ENCODE measurements at places on chromosomes 16 and 17.

GRCh38 chr16:88691924-88692560 lies 5.7 kb upstream of the SNAI3 start:
- no peak overlapping the region for H3K27ac ChIP-seq
- no peaks in the 10 kb centered on the region for H3K27me3 ChIP-seq
- H3K36me3 ChIP-seq, result no peaks in the 10 kb centered on the region

DNA sequence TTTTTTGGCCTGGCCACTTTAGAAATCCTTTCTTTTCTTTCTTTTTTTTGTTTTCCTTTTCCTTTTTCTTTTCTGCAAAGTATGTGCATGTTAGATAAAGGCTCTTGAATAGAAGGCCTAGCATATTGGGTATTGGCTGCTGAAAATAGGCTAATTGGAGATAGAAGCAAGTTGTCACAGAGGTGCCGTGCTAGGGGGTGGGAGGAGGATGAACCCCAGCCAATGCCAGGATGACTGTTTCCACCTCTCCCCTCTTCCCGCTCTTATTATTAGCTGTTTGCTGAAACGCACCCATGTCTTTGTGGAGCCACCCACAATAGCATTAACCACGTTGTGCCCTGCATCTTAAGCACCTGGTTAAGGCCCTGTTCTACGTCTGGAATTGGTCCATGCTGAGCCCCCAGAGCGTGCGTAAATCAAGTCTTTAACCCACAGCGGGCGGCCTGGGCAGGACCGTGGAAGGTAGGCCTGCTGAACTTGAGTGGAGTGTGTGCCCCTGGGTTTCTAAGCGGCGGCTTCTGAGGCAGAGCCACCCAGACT lies 123.6 kb downstream of the MSI2 start:
- no peak overlapping the region for H3K27ac ChIP-seq
- H3K4me1 ChIP-seq, result no peaks in the 10 kb centered on the region
- H3K36me3 ChIP-seq, result no peaks in the 10 kb centered on the region
- no peaks in the 10 kb centered on the region for H3K27me3 ChIP-seq

- DNase-seq, result no peak
- H3K27ac ChIP-seq, result no peak overlapping the region
- H3K4me1 ChIP-seq, result no peaks in the 10 kb centered on the region
Measured at GRCh38 chr17:80110447-80110812, 9.0 kb downstream of the GAA start.

- no peak overlapping the region for H3K4me3 ChIP-seq
- H3K27me3 ChIP-seq, result no peaks in the 10 kb centered on the region
- H3K27ac ChIP-seq, result no peak overlapping the region
- DNase-seq, result peak; percentile 46
- no peaks in the 10 kb centered on the region for H3K4me1 ChIP-seq
- no peaks in the 10 kb centered on the region for H3K36me3 ChIP-seq
Measured at GRCh38 chr16:59886021-59886420, 1151.9 kb upstream of the GOT2 start.

DNA sequence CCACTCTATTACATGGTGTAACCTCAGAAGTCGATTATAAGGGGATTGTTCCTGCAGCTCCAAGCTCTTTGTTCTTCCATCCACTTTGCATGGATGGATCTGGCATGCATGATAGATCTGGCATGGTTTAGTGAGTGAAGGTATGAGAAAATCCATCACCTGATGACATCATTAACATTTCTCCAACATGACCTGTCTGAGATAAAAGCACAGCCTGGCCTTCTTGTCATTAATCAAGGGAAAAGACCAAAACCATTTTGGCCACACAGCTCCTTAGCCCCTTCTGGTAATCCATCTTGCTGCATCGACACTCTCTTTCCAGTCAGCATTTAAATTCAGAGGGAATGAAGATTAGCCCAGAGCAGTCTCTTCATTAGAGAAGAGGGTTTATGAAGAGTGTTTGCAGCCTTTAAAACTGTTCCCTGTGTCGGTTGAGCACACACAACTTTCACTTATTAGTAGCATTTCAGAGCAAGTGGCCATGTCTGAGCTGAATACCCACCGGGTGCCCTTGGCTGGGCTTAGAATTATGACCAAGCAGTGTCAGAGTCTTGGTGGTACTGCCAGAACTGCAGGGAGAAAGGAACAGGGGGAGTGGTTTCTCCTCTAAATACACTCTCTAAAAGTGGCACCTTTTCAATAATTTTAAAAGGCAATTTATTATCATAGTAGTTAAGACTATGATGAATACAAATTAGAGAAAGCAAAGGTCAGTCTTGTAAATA lies 246.0 kb downstream of the HAPSTR1 start:
- DNase-seq, result no peak
- no peak overlapping the region for H3K4me3 ChIP-seq
- H3K36me3 ChIP-seq, result no peaks in the 10 kb centered on the region

- no peaks in the 10 kb centered on the region for H3K36me3 ChIP-seq
- H3K27me3 ChIP-seq, result no peaks in the 10 kb centered on the region
- H3K27ac ChIP-seq, result no peak overlapping the region
- DNase-seq, result no peak
- no peak overlapping the region for H3K4me3 ChIP-seq
Measured at GRCh38 chr17:55900188-55900587, 149.3 kb downstream of the PCTP start.

DNA sequence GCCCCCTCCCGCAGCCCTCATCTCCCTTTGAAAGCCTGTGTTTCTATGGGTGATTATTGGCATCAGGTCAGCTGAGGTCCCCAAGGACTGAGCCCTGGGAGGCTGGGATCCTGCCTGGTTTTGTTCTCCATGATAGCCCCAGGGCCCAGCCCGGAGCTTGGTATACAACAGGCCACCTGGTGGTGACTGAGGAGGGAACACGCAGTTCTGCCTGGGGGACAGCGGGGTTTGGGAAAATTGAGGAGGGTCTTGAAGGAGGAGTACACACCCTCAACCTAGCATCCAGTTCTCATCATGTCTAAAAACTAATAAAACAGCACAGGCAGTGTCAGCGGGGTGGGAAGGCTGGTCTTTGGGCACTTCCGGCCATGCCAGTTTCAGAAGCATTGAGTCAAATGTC lies 335.1 kb downstream of the CPPED1 start:
- no peaks in the 10 kb centered on the region for H3K4me1 ChIP-seq
- no peak overlapping the region for H3K27ac ChIP-seq
- no peaks in the 10 kb centered on the region for H3K27me3 ChIP-seq
- no peaks in the 10 kb centered on the region for H3K36me3 ChIP-seq

DNA sequence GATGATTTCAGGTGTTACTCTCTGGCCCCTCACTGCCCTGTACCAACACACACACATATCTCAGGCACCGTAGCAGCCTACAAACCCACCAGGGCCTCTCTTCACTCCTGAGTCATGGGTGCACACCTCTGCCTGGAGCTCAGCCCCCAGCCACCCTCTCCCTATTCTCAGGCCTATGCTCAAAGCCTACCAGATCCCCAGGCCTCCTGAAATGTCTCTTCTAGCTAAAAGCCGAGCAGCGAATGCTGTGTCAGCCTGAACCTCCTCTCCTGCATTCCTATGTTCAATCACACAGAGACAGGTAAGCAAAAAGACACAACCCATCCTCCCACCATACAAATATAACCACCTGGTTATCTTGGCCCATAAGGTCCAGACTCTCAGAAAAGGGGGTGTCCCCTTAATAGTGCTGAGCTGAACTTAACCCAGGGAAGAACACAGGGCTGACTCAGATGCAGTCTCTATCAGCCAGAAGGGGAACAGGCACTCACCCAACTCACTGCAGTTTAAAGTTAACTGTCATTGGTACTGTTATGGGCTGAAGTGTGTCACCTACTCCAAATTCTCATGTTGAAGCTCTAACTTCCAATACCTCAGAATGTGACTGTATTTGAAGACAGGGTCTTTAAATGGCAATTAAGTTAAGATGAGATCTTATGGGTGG lies 62.0 kb upstream of the TEKT3 start:
- no peaks in the 10 kb centered on the region for H3K27me3 ChIP-seq
- H3K27ac ChIP-seq, result no peak overlapping the region
- H3K4me3 ChIP-seq, result no peak overlapping the region

- no peaks in the 10 kb centered on the region for H3K36me3 ChIP-seq
- no peak for DNase-seq
- no peak overlapping the region for H3K4me3 ChIP-seq
- peaks cover 10% of the 10 kb centered on the region for H3K4me1 ChIP-seq
- H3K27ac ChIP-seq, result no peak overlapping the region
Measured at GRCh38 chr16:82848013-82848412, 221.2 kb downstream of the CDH13 start.

DNA sequence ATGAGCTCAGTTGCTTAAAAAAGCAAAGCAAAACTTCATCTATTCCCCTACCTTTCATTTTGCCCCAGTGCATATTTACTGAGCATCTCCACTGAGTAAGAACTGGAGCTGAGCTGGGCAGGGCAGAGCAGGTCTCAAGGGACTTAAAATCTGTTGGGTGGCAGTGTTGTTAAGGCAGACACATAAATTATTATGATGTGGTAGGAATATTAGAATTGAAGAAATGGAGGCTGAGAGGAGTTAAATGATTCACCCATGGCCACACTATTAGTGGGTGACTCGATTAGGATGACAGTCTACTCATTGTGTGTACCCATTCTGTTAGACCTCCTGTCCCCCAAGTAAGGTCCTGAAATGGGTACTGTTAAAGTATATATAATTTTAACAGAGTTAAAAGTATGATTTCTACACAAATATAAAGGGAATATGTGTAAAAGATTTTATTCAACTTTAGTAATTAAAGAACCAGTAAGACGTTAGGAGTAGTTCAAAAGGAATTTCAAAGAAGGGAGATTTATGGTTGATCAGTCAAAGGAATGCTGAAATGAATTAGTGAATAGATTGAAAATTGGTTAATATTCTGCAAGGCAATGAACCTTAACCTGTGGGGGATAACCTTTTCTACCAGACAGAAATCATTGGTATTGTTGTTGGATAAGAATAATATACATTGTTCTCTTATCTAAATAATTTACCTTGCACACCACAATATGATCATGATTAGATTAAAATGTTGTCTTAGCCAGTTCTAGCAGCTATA lies 17.5 kb downstream of the ITGB3 start:
- no peak for DNase-seq
- no peaks in the 10 kb centered on the region for H3K36me3 ChIP-seq
- peaks cover 4% of the 10 kb centered on the region for H3K4me1 ChIP-seq
- no peaks in the 10 kb centered on the region for H3K27me3 ChIP-seq

DNA sequence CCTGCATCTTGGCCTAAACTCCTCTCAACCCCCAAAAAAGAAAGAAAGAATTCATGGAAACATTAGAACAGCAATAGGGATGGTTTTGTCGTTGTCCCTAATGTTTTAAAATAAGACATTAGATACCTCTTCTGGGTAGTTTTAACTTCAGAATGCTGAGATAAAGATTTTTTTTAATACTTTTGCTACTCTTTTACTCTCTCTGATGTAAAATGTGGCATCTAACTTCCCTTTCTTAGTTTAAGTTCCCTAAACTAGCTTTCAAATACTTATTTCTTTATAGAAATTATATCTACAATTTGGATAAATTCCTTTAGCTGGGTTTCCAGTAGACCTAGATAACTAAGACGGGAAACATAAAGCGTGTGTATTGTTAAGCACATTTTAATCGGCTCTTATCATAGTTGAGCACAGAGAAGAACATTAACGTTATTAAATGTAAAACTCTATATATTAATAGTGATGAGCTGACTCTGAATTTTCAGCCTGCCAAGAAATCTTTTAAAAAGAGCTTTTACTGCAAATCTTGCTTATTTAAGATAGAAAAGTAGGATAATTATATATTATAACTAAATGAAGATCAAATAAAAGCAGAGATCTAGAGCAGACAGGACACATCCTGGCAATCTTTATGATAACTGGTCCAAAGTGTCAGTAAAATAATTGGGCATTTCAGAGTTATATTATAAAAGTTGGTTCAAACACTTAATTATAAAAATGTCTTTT lies 183.2 kb downstream of the CYB561 start:
- H3K4me3 ChIP-seq, result no peak overlapping the region
- no peaks in the 10 kb centered on the region for H3K36me3 ChIP-seq
- no peak overlapping the region for H3K27ac ChIP-seq
- no peaks in the 10 kb centered on the region for H3K4me1 ChIP-seq
- DNase-seq, result no peak
